ENCODE measurements at places on chromosomes 1 and 21.
A peak's percentile ranks its signal among the peaks of the same experiment; 100 is the strongest.

DNA sequence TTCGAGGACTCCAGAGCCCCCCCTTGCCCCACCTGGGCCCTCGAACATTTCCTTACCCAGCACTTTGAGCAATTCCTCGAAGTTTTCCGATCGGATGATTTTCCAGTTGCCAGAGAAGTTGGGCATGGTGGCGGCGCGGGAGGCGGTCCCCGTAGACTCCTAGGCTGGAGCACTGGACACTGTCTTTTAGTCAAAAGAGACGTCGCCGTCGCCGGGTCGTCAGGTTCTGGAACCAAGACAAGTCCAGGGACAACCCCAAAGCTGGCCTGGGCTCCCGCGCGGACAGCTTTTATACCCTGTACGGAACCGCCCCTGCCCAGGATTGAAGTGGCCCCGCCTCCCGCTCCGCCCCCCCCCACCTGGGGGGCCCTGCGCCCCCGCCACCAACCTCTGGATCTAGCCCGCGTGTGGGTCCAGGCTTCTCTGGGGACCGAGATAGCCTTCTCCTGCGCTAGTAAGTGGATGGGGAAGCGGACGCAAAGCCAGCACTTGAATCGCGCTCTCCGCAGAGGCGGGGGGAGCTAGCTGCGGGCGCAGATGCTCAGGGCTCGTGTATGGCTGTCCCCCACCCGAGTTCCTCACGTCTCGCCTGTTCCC is at the start of gene CRABP2:
Gene CRABP2 (minus strand): TSS at position 263 of the 597 bp plus-strand sequence. CDS start 137 bp downstream, at position 126.
- DNase-seq = peak; percentile 21

DNA sequence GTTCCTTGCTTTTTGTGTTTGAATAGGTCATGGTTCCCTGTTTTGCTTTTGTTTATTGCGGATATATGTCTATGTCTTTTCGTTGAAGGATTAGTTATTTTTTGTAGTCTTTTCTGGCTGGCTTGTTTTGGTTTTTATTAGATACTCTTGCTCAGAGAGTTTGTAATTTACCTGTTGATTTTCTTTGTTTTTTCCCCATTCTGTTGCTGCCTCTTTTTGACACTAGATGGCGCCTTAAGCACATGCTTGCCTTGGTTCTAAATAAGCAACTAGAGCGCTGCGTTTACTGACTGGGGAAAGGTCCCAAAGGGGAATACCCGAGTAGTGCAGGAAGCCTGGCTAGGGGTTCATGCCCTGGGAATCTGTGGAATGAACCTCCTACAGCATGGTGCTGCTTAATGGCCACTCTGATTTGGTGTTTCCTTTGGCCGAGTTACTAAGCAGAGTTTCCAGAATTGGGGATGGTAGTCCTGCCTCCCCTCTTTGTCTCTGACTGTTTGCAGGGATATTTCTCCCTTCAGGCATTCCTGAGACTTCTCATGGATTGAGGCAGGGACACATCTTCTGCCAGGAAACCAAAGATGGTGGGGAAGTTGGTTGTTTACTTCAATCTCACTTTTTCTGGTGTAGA is 143.2 kb downstream of the PTPRU start:
- no peak for DNase-seq

DNA sequence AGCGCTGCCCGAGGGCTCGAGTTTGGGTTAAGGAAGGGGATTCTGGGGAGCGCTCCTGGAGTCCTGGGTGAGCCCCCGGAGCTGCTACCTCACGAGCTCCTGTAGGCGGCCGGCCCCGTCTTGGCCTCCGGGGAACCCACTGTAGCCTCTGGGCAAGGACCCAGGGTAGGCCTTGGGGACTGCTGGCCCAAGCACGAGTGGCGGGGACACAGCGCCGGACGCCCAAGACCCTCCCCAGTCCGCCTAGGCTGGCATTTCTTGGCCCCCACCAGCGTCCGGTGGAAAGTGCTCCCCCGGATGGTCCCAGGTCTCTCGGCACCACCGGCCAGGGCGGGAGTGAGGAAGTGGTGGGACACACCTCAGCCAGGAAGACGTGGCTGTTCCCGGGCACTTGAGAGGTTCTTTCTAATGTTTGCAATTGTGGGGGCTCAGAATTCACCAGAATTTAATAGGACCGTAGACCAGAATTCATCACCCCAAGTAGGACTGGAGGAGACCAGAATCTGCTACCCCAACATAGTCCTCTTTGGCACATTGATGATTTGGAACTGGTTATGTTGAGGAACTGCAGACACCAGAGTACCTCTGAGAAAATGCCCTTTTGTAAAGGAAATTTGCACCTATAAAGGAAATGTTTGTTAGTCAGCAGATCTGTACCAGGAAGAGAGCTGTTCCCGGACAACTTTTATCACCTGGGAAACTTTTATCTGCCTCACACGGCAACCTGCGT is 622 bp upstream of the TMPRSS2 start:
- no peak for DNase-seq

- DNase-seq = no peak
Observed at GRCh38 chr1:177355575-177355974, 184.8 kb downstream of the BRINP2 start.

- no peak for DNase-seq
Observed at GRCh38 chr1:183946320-183946613, 91.3 kb downstream of the COLGALT2 start.

DNA sequence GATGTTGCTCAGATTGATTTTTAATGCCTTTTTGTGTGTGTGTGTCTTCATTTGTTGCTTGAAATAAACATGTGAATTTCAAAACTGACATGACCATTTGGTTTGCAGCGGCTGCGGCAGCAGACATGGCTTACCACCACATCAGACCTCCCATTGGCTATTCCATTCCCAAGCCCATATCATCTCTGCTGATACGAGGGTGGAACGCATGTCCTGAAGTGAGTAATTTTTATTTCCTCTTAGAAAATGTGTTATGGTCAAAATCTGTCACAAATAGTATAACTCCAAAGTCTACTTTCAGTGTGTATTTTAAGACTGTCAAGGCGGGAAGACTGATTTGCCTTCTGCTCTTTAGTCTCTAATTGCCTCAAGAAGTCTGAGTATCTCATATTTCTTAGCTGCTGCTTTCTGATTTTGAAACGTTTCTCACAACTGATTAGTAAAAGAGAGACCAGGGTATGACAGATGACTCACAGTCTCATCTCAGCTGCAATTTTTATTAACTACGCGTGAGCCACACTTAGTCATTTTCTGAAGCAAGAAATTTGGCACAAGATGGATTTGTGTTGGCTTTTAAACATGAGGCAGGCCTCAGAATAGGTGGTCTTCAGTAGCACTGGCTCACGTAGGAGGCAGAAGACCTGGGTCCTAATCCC is 49.0 kb downstream of the LRRC53 start:
- no peak for DNase-seq

DNA sequence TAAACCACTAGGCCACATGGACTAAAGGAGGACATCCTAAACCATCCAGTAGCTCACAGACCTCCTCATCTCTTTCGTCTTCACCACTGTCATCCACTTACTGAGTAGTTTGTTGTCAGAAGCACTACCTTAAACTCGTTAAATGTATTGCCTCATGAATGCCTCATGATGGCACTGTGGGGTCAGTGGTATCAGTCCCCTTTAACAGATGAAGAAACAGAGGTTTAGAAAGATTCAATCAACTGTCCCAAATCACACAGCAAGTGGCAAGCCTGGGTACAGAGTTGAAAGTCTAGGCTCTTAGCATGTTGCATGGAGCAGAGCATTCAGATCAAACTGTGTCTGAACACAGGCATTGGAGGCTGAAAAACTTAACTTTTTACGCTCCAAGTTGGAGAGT is 183.6 kb upstream of the KIAA0040 start:
- no peak for DNase-seq

DNA sequence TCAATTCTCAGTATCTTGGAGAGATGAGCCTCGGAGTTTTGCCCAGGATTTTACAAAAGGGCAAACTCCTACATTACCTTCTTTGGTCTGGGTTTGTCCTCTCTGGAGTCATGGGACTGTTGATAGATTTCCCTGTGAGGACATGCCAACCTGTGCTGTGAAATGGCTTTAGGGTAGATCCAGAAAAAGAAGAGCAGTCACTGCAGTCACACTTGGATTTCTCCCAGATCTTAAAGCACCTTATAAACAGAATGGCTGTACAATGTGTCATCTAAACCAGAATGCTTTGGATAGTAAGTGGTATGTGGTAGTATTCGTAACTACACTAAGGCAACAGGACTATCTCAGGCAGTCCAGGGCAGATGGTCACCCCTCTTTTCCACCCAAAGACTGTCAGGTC is 1.9 kb upstream of the CSRP1 start:
- DNase-seq = no peak

DNA sequence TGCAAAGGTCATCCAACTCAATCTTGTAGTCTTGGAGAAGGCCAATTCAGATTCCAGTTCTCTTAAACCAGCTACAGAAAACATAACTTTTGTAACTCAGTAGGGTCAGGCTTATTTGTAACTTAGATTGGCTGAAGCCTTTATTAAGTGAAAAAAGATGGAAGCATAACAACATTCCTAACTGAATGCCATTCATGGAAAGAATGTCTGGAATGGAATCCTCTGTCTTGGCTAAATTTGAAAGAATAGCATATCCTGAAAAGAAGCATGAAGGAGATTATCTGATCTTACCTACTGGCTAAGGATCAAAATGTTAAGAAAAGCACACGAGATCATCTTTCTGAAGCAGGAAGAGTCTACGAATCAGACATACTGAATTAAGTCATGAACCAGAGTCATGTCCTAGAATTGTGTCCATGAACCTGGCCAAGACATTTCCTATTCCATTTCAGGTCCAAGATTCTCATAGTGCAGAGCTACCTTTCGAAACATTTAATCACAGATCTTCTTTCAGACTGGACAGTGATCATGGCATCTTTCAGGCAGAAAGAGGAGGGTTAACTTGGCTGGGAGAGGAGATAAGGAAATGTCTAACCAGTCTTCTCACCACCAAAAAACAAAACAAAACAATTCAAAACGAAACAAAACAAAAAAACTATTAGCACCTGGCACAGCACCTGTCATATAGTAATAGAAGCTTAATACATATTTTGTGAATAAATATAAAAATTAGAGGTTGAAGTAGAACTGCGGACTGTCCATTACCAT is 75.6 kb downstream of the XCL2 start:
- DNase-seq = no peak

DNA sequence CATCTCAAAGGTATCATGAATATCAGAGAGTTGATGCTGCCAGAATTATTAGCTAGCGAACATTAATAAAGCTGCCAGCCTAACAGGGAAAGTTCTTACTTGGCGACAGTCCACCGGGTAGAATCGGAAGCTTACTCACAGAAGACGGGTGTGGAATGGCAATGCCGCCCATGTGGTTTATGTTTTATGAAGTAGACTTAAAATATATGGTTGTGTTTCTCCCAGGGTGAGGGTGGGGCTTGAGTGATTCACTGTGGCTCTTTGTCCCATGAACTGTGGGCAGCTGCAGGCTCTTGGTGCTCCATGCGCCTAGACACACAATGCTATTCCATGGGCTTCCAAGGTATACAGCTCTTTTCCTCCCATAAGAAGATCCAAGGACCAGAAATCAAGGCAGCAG is 162.7 kb downstream of the PIGK start:
- DNase-seq = no peak

DNA sequence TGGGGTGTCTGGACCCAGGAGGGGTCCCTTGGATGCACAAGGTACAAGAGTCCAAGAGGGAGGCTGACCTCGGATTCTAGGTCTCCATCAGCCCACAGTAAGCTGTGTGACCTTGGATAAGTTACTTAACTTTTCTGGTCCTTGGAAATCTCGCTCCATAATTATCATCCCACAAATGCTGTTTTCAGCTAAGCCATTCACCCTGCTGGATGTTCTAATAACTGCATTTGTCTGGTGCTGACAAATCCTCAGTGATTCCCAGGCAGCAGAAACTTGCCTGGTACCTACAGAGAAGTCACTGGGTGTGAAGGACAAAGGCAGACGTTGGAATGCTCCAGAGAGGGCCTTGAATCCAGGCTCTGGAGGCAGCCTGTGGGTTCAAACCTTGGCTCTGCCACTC is 89.7 kb downstream of the IGSF21 start:
- DNase-seq = no peak

Measured in activated gamma-delta T cell treated with Interleukin-2 at 50 U/mL for 16 hours (primary cell).